AG04450 (cell line): ENCODE measurements at places on chromosomes 12 and 14. TPM values are rescaled to one million over a fixed set of nuclear protein-coding genes. Genes with fewer than 3 reads are reported as not detected.

- no peak for DNase-seq
Measured at GRCh38 chr14:45947830-45948229, 694.8 kb upstream of the MIS18BP1 start.

The PCED1B gene
- 0.88 and 1.1 TPM in 2 replicates for polyA plus RNA-seq

GRCh38 chr12:52050758-52051541, at the start of gene NR4A1:
TSS of gene NR4A1 (plus strand) at chr12:52051442. CDS start at chr12:52054329, 2,887 bp downstream.
- DNase-seq = peak; percentile 88

GRCh38 chr12:109173443-109174240, 57.3 kb downstream of the ACACB start:
- no peak for DNase-seq

DNA sequence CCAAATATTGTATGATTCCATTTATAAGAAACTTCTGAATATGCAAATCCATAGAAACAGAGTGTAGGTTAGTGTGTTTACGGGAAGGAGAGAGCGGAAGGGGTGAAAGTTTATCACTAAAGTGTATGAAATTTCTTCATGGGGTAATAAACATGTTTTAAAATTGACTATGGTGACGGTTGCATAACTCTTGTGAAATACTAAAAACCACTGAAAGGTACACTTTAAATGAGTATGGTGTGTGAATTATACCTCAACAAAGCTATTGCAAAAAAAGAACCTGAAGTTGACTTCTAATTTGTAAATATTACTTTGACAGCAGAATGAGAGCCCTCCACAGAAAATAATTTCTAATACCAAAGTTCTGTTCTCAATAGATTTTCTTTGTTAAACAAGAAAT, 47.1 kb downstream of the ATG2B start:
- no peak for DNase-seq

The EML1 gene
- 37.7 and 44.6 TPM in 2 replicates for polyA plus RNA-seq

The CLEC4D gene
- polyA plus RNA-seq = not detected in 2 replicates

DNA sequence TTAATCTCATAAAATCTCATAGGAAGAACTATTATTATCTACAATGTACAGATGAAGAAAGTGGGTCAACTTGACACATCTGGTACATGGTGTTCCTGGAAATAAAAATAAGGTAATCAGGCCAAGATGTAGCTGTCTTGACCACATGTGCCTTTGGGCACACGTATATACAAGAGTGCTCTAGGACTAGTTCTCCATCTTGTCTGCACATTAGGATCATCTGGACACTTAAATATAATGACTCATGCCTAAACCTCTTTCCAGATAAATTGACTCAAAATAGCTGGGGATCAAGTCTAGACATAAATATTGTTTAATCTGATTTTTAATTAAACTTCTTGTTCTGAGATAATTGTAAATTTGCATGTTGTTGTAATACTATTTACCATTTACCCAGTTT, 182.6 kb downstream of the CNTN1 start:
- no peak for DNase-seq

GRCh38 chr12:13559318-13559978, 362.9 kb downstream of the EMP1 start:
- no peak for DNase-seq

The OTUB2 gene
- polyA plus RNA-seq = 2.1 and 2.3 TPM in 2 replicates

DNA sequence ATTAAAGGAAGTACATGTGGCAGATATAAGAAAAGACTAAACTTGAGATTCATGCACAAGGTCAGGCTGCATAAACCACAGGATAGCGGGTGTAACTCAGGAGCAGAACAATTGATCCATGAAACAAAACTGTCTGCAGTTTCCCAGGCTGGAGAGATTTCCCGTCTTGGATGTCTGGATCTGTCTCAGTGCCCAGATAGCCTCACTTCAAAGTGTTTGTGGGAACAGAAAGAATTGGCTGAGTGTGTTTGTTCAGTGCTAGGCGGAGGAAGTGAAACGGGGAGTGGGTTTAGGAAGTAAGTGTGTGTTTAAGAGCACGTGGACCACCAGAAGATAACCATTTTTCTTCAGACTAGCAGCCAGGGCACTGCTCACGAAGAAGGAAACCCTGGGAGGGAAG, 1.4 kb upstream of the RNASE10 start:
- DNase-seq = no peak

DNA sequence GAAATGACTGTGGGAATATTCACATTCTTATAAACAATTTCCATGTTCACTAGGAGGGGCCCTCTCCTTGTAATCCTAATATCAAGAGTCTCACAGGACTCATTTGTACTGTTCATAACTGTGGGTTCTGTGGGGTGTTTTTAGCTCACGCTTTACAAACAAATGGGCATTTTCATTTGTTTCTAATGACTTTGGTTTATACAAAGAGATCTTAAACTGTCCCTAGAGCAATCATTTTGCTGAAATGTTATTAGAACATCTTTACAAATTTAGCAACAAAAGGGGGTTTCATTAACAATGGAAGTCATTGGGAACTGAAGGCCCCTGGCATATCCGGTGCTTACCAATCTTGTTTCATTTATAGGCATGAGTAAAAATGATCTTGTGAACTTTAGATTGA, 370.5 kb downstream of the TRHDE start:
- no peak for DNase-seq

GRCh38 chr12:32983968-32984367, 87.4 kb upstream of the PKP2 start:
- no peak for DNase-seq

The LAG3 gene
- polyA plus RNA-seq = 0.11 and 0.33 TPM in 2 replicates

- no peak for DNase-seq
Measured at GRCh38 chr14:62030387-62030786, 268.2 kb downstream of the SNAPC1 start.

- no peak for DNase-seq
Measured at GRCh38 chr14:94588311-94588710, 7.1 kb downstream of the SERPINA5 start.

GRCh38 chr12:71157601-71158233, at the start of gene TSPAN8:
TSS of gene TSPAN8 (minus strand) at chr12:71157999. CDS start at chr12:71157678, 321 bp downstream.
- no peak for DNase-seq

GRCh38 chr14:71137536-71138447, 230.5 kb downstream of the PCNX1 start:
- no peak for DNase-seq

DNA sequence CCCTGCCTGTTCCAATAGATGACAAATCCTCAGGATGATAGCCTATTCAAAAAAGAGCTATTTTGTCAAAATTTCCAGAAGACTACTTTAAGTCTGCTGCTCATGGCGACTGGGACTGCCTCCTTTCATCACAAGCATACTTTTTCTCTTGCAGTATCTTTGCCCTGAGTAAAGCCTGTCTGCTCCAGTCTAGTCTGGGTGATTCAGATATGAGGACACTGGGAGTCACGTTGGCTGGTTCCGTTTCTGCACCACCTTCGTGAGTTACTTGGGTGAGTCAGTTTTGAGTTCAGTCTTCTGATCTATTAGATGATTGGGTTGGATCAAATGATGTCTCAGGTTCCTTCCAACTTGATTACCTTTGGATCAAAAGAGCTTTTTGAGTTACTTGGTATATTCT, 301.3 kb upstream of the STXBP6 start:
- DNase-seq = no peak

GRCh38 chr12:10331642-10332239, 24.1 kb downstream of the KLRD1 start:
- peak; percentile 16 for DNase-seq

GRCh38 chr14:96126783-96127271, 77.8 kb upstream of the BDKRB2 start:
- no peak for DNase-seq

- DNase-seq = no peak
Measured at GRCh38 chr14:37490607-37491006, 104.4 kb downstream of the FOXA1 start.

The PPM1H gene
- 0.12 and 0.19 TPM in 2 replicates for polyA plus RNA-seq

DNA sequence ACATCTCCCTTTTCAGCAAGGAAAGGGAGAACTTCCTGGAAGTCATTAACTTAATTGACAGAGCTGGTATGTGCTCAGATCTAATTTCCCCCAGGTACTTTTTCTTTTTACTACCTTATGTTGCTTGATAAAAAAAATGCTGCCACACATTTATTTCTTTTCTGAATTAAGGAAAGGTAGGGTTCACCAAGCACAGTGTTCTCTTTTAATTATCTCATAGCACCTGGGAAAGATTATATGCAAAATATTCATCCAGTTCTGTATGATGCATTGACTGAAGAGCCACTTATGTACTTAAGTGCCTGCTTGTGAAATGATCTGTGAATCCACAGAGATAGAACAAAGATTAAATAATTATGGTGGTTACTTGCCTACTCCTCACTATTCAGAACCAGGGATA, 25.1 kb downstream of the KCNC2 start:
- DNase-seq = no peak

DNA sequence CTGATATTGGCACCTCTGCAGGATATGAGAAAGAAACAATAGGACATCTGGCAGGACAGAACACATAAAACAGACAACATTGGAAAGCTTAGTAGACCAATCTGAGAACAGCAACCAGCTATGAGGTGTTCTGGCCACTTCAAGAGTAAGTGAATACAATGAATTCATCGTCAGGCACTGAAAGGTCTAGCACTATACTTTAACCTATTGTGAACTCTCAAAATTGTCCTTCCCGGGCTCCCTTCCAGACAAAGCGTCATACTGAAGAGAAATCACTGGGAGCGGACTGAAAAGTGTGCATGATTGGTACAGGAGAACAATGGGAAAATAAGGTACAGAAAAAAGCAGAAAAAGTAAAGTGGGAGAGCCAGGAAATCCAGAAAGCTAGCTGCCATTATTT, 75.8 kb downstream of the LRP6 start:
- no peak for DNase-seq

DNA sequence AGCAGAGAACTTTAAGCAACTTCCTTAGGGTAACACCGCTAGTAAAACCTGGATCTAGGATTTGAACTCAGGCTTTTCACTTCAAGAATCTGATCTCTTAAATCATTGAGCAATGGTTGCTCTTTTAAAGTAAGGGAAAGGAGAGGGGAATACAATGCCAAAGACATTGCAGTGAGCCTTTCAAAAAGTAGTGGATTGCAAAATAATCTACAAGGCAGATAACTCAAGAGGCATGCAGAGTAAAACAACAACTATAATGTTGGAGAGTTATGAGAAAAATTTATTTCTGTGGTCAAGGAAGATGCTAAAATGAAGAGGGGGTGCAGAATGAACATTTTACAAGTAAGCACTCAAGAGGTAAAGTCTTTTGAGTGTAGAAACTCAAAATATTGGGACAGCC, 432.6 kb downstream of the C12orf50 start:
- DNase-seq = no peak

The IFI27 gene
- 0.94 and 1.4 TPM in 2 replicates for polyA plus RNA-seq

DNA sequence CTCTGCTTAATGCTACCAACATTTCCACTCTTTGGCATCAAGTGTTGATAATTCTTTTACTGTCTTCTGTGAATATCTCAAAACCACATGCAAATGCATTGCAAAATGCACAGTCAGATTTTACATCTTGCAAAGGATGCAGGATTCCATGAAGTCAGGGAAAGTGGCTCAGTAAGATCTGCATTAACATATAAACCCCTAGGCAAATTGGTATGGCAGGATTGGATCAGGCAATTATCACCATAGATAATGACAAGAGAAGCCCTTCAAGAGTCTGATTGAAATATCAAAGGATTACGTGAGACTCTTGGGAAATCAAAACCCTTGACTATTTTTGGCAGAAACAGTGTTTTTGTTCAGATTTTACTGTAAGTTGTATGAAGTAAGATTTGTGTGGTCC, 71.0 kb downstream of the TMTC2 start:
- no peak for DNase-seq

- no peak for DNase-seq
Measured at GRCh38 chr14:53881161-53881871, 75.3 kb downstream of the BMP4 start.

- peak; percentile 93 for DNase-seq
Measured at GRCh38 chr14:58749066-58749669, 111.4 kb downstream of the DACT1 start.

- no peak for DNase-seq
Measured at GRCh38 chr14:75501080-75501479, 21.2 kb upstream of the BATF start.

The ZDHHC22 gene
- not detected in 2 replicates for polyA plus RNA-seq

- no peak for DNase-seq
Measured at GRCh38 chr12:39459027-39459434, 16.1 kb upstream of the KIF21A start.

GRCh38 chr14:31020834-31021575, 4.4 kb upstream of the AP4S1 start:
- no peak for DNase-seq

The ST8SIA1 gene
- 0.04 and 0.26 TPM in 2 replicates for polyA plus RNA-seq

DNA sequence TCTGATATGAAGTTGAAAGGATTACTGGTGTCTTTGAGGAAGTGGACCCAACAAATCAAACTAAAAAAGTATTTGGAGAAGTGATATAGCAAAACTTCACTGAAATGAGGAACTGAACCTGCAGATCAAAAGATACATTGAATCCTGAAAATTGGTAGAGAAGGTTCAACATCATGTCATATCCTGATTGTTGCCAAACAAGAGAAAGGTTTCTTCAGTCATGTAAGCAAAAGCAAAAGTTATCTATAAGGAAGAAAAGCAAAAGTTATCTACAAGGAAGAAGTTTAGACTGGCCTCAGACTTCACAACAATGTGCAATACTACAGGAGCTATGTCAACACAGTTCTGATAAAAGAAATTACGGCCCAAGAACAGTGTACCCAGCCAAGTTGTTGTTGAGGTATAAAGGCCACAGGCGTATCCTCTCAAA, 142.7 kb downstream of the RAD51B start:
- no peak for DNase-seq

DNA sequence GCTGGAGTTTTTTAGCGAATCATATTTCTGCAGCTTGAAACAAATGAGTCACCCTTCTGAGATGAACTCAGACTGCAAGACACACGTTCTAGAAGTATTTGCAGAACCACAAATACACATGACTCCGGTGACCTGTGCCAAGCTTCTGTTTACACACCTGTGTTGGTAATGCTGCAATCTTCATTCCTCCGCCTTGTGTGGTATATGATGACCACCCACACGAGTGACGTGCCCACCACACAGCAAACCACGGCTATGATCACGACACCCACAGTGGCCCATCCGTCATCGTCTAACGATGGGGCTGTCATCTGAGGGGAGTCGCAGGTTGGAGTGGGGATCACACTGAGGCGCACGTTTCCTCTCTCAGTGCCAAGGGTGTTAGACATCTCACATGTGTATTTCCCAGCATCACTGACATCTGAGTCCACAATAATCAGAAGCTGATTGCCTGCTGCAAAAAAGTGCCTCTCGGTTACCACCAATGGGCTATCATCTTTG, 43.0 kb downstream of the LRIG3 start:
- peak; percentile 97 for DNase-seq

GRCh38 chr12:1297206-1297605, 297.2 kb downstream of the FBXL14 start:
- DNase-seq = no peak

GRCh38 chr12:107058190-107058589, 35.2 kb downstream of the CRY1 start:
- DNase-seq = no peak

DNA sequence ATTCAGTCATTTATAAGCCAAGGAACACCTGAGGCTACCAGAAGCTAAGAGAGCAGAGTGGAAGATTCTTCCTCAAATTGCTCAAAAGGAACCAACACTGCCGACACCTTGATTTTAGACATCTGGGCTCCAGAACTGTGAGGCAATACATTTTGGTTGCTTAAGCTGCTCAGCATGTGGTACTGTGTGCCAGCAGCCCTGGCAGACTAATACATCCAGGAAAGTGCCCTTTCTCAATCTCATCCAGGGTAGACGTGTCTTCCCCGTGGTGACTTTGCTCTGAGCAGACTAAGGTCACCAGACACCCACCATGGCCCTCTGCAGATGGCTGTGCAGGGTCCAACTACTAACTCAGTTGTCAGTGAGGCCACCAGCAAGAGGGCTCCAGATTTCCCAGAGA, 122.8 kb downstream of the VRK1 start:
- no peak for DNase-seq
